ENCODE measurements at places on chromosomes 3 and 15. TPM values are rescaled to one million over a fixed set of nuclear protein-coding genes. Genes with fewer than 3 reads are reported as not detected.

NR1D2 gene
- 9.3 TPM for total RNA-seq

TMEM212 gene
- total RNA-seq, result not detected

GSK3B gene
- total RNA-seq, result 31.7 TPM

TYRO3 gene
- total RNA-seq, result 16.5 TPM

CYP8B1 gene
- not detected for total RNA-seq

NR2F2 gene
- 16.0 TPM for total RNA-seq

HDDC3 gene
- 38.5 TPM for total RNA-seq

CCDC54 gene
- not detected for total RNA-seq

FGF12 gene
- total RNA-seq, result 1.5 TPM

ZNF774 gene
- 3.7 TPM for total RNA-seq

CPB1 gene
- total RNA-seq, result not detected

CPNE9 gene
- not detected for total RNA-seq

NLGN1 gene
- 2.0 TPM for total RNA-seq

CCR8 gene
- total RNA-seq, result not detected

PIERCE2 gene
- 20.4 TPM for total RNA-seq

C3orf20 gene
- total RNA-seq, result not detected

OR5K1 gene
- total RNA-seq, result not detected

EBLN2 gene
- total RNA-seq, result 0.71 TPM

UBE2Q2 gene
- 33.7 TPM for total RNA-seq

ITIH1 gene
- total RNA-seq, result not detected

CAMK2N2 gene
- not detected for total RNA-seq

GHRL gene
- total RNA-seq, result not detected

PAQR9 gene
- 0.03 TPM for total RNA-seq

CFAP44 gene
- not detected for total RNA-seq

BLM gene
- total RNA-seq, result 12.5 TPM

TNFAIP8L3 gene
- total RNA-seq, result not detected

MOBP gene
- not detected for total RNA-seq

FSTL1 gene
- 6.6 TPM for total RNA-seq

MASP1 gene
- total RNA-seq, result not detected

BCHE gene
- 78.5 TPM for total RNA-seq

OXSR1 gene
- 17.3 TPM for total RNA-seq

BNC1 gene
- total RNA-seq, result not detected

SAXO2 gene
- total RNA-seq, result not detected

UROC1 gene
- not detected for total RNA-seq

Measured in Caki2 (cell line).